Adrenal gland (tissue), 19 donors: ENCODE measurements at places on chromosomes 6 and 20. TPM values are rescaled to one million over a fixed set of nuclear protein-coding genes. Genes with fewer than 3 reads are reported as not detected.

Gene GRM1
- 1.3 TPM for total RNA-seq

DNA sequence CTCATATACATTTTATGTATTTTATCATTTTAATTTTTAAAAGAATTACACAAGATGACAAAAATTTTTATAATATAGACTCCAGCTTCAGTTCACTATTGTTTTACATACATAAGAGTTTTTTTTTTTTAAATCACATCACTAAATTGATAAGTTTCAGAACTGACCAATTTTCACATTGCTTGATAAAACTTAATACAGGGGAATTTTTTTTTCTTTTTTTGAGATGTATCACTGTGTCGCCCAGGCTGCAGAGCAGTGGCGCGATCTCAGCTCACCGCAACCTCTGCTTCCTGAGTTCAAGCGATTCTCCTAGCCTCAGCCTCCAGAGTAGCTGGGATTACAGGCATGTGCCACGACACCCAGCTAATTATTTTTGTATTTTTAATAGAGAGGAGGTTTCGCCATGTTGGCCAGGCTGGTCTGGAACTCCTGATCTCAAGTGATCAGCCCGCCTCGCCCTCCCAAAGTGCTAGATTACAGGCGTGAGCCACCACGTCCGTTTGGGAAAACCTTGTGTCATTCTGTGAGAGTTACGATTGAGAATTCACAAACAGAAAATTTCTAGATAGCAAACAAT is 36.6 kb upstream of the BTN3A2 start:
- no peaks in the 10 kb centered on the region for H3K4me1 ChIP-seq
- no peak overlapping the region for H3K4me3 ChIP-seq
- no peaks in the 10 kb centered on the region for H3K36me3 ChIP-seq
- H3K27ac ChIP-seq, result no peak overlapping the region
- no peak for DNase-seq

DNA sequence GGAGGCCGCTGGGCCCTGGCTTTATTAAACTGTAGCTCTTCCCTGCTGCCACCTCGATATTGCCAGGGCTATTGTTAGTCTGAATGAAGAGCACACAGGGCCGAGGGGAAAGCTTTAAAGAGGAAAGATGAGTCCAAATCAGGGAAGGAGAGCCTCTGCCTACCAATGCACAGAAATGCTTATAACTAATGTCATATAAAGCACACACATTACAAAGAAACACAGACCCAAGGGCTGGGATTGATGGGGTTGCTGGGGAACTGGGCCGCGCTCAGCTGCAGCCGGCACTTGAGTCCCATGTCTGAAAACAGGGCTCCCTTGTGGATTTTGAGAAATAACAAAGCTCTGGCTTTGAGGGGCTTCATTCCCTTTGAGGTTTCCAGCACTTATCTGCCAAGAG is 232.6 kb downstream of the CD83 start:
- no peaks in the 10 kb centered on the region for H3K36me3 ChIP-seq
- H3K27ac ChIP-seq, result no peak overlapping the region
- H3K27me3 ChIP-seq, result no peaks in the 10 kb centered on the region
- no peak overlapping the region for H3K4me3 ChIP-seq

GRCh38 chr6:125486881-125487280 is 185.1 kb upstream of the HDDC2 start:
- DNase-seq, result no peak
- no peaks in the 10 kb centered on the region for H3K4me1 ChIP-seq
- H3K4me3 ChIP-seq, result no peak overlapping the region
- no peaks in the 10 kb centered on the region for H3K27me3 ChIP-seq
